ENCODE measurements at places on chromosomes 13 and 19.

- DNase-seq: no peak
These were observed 16.1 kb downstream of the SYDE1 start for GRCh38 chr19:15123031-15123890.

DNA sequence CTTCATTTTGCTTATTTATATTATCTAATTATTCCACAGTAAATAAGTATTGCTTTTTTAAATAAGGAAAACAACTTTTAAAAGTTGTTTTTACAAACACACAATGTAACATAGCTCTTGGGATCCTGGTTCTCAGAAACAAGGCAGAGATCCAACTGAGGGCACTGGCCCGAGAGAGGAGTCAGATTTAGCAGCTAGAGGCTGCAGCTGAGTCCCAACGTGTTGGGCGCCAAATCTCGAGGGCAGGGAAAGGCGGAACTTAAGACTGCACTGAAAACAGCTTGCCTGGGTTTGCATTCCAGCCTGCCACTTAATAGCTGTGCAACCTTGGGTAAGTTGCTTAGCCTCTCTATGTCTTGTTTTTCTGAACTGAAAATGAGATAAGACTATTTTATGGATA lies 16.4 kb upstream of the WASF3 start:
- no peak for DNase-seq

DNA sequence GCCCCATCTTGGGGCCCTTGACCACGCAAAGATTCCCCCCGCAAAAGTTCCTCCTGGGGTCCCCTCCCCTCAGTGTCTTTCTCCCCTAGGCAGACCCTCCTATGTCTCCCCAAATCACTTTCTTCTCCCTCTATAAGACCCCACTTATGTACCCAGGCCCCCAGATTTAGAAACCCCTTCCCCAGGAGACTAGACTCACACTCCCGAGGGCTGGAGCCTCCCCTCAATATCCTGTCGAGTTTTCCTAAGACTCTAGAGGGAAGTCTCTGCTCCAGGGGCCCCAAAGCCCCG lies 1.4 kb downstream of the SLC1A5 start:
- no peak for DNase-seq

DNA sequence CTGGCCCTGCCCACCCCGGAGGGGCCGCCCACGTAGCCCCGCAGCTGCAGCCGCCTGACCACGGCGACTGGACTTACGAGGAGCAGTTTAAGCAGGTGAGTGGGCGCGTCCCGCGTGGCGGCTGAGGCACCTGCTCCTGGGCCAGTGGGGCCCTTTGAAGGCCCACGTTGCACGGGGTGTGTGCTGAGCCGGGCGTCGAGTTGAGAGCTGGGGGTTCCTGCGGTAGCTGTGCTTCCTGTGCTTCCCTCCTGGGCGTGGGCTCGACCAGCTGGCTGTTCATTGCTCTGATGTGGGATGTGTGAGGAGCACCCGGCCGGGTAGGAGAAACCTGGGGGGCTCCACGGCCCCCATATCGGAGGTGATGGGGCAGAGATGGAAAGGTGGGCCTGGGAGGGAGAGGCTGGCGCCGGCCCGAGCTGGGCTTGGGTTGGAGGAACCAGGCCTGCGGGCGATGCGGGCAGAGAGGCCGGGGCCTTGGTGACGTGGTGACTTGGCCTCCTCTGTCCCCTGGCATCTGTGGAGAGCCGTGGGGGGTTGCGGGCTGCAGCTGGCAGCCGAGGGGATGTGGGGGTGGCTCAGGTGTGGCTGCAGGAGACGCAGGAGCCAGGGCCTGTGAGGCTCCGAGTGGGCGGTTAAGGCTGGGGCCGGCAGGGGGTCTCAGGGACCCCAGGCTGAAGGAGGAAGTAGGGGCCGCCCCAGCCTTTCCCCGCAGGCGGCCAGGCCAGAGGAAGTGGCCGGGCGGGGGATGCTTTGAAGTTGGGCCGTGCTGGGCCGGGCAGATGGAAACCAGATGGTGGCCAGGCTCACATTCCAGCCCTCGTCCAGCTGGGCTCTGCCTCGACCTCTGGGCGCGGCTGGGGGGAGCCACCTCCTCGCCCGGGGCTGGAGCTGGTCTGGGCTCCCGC lies 7.1 kb downstream of the ARID3A start:
- no peak for DNase-seq

GRCh38 chr13:90171649-90172048 lies 1175.8 kb upstream of the MIR17HG start:
- no peak for DNase-seq

DNA sequence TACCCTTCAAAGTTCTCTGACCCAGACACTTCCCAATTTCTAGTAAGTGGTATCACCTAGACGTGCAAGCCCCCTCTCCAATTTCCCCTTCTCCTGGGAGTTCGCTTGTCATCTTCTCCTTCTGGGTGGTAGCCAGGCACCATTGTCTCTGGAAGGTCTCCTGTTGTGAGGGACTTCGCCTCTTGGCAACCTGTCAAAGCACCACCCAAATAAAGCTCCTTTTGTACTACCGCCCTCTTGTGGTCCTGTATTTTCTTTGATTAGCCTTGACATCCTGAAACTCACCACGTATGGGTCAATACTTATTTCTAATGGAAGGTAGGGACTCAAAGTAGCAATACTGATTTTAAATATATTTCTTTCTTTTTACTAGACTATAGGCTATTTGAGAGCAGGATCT lies 8.2 kb downstream of the GPC5 start:
- peak; percentile 30 for DNase-seq

DNA sequence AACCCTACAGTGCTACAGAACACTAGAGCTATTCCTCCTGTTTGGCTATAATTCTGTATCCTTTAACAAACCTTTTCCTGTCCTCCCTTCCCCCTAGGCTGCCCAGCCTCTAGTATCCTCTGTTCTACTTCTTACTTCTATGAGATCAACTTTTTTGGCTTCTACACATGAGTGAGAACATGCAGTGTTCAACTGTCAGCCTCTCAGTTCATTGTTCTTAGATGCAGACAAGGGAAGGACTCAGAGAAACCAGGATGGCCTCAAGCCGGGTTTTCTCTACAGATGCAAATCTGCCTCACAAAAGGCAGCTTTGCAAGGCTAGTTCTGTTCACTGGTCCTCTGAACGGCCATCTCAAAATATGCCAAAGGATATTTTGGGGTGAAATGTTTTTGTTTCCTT lies 18.4 kb downstream of the AMER2 start:
- DNase-seq: no peak

GRCh38 chr19:6091771-6092291 lies 18.5 kb downstream of the RFX2 start:
- no peak for DNase-seq

GRCh38 chr13:113930671-113931637 lies 42.9 kb downstream of the C13orf46 start:
- DNase-seq: peak; percentile 50

GRCh38 chr13:109968876-109969577 lies 182.6 kb upstream of the IRS2 start:
- no peak for DNase-seq

GRCh38 chr13:27728271-27728670 lies 64.0 kb upstream of the GSX1 start:
- DNase-seq: no peak

- DNase-seq: no peak
These were observed 4.1 kb downstream of the DAZAP1 start for GRCh38 chr19:1411255-1412191.

- DNase-seq: no peak
These were observed 67.0 kb upstream of the USE1 start for GRCh38 chr19:17148130-17148529.

DNA sequence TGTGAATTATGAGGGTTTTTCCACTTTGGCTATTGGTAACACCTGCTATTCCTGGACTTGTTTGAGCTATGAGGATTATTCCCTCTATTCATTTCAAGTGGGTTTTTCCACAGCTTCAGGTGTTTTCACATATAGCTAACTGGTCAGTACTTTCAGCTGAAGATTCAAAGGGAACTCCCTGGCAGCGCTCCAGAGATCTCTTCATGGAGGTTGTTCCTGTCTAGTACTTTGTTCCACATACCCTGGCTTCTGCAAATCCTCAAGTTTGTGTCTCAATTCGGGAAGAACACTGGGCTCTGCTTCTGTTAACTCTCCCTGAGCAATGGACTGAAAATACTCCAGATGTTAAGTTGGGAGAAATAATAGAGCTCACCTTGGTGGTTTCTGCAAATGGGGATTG lies 5.6 kb upstream of the ZNF607 start:
- no peak for DNase-seq

GRCh38 chr19:2097886-2098327 lies 1.2 kb downstream of the IZUMO4 start:
- no peak for DNase-seq

DNA sequence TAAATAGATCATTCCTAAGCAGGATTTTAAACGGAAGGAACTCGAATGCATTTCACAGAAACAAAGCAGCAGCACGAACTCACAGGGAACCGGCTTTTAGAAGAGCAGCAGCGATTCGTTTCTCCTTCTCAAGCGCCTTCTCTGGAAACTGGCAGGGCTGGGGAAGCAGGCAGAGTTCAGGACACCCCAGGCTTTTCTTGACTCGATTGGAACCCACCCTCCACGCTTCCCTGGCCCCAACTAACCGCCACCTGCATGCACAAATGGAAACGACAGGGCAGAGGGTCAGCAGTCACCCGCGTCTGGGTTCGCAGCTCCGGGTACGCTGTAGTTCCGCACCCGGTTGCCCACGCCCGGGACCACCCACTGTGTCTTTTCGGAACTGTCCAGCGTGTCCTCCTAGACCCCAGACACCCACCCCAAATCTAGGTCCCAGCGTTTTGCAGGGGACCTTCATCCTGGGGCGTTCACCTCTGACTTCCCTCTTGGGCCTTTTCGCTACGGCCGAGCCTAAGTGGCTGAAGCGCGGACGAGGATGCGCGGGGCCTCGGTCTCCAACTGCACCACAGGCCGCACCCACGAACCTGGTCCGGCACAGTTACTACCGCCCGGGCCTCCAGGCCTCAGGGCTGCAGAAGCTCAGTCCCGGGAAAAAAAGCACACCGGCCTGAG lies 500 bp downstream of the ZFP30 start:
- DNase-seq: no peak

GRCh38 chr19:5403968-5404640 lies 51.1 kb upstream of the ZNRF4 start:
- DNase-seq: peak; percentile 40

DNA sequence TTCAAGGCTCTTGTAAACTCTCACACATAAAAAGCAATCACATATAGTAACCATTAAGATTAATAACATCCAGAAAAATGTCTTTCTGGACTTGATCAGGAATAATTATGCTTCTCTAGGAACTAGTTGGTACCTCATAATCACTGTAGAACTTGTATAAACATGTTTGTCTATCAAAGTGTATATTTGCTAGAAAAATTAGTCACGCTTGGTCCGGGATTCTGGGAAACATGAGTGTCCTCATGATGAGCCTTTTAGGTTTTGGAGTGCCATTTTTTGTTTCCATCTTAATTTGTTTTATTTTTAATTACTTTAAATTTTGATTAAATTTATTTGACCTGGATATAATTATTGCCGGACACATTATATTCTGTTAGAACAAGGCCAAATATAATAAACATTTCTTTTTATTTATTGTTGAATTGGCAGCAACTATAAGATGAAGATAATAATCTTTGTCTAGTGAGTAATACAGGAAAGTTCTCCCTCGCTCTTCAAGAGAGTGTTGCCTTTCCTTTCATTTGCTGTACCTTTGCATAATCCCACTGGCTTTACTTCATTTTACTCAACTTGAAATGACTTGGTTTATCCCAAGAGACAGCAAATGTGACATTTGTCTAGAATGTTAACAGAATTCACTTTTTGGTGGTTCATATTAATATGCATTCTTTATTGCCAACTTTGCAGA lies 207.0 kb downstream of the NALCN start:
- DNase-seq: no peak

- no peak for DNase-seq
These were observed 187.7 kb downstream of the ABCC4 start for GRCh38 chr13:95113601-95114000.

GRCh38 chr13:110125157-110125556 lies 181.8 kb downstream of the COL4A1 start:
- no peak for DNase-seq

DNA sequence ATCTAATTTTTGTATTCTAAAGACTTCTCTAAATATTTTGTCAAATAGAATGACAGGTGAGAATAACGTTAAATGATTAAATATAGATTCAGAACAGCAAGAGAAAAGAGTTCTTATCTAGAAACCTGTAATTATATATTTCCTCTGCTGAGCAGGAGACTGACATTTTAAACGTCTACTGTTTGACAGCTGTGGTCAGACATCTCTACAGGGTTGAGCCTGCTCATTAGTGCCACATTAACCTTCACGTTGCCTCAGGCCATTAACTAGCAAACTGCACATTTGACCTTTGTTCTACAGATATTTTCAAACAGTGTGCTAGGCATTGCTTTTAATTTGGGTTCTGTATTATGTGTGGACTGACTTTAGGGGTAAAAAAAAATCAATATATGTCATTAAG lies 347.5 kb downstream of the GPC5 start:
- DNase-seq: no peak

DNA sequence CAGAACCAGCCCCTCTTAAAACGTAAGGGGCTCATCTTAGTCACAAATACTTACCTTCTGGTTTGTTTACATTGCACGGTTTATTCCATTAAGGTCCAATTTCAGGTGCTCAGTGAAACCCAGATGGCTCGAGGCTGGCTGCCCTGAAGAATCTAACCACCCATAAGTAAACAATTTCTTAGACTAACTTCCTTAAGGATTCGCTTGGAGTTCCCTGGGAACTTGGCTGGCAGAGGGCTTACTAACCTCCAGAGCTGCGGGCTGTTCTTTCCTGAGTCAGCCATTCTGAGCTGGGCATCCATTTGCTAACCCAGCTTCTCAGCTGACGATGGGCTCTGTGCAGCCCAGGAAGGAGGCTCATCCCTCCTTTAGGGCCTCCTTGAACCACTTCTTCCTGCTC lies 262.1 kb downstream of the FGF9 start:
- no peak for DNase-seq

DNA sequence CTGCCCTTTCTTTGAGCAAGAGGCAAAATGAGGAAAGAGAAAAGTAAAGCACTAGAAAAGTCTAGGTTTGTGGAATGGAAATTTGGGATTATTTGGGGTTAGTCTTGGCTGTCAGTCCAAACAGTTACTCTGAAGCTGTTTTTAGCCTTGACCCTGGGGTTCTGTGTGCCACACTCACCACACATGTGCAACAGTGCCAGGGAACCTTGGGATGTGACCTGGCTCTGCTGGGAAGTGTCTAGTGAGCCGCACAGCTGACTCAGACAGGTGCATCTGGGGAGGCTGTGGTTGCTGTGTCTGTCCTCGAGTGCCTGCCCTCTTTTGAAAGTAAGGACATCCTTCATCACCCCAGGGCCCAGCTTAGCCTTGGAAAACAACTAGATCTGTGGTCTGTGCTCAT lies 15.8 kb downstream of the MICOS13 start:
- DNase-seq: no peak

DNA sequence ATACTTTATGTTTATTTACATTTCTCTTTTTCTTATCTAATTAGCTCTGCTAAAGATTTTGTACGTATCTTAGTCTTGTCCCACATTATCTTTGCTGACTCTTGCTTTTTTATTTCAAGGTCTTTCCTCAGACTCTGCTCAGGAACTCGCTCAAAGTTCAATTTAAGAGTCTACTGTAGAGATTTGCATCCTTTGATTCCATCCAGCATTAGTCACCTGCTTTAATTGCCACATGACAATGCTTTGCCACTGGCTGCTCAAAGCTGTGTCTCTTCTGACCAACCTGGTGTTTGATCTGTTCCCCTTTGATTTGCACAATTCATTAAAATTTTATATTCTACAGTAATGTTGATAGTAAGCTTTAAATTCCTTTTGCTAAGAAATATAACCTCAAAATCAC lies 157.9 kb upstream of the FREM2 start:
- no peak for DNase-seq
